Esophagus squamous epithelium (tissue), 5 donors: ENCODE measurements at places on chromosomes 4 and X. TPM values are rescaled to one million over a fixed set of nuclear protein-coding genes. Genes with fewer than 3 reads are reported as not detected.

NOX1 gene
- not detected for total RNA-seq

DNA sequence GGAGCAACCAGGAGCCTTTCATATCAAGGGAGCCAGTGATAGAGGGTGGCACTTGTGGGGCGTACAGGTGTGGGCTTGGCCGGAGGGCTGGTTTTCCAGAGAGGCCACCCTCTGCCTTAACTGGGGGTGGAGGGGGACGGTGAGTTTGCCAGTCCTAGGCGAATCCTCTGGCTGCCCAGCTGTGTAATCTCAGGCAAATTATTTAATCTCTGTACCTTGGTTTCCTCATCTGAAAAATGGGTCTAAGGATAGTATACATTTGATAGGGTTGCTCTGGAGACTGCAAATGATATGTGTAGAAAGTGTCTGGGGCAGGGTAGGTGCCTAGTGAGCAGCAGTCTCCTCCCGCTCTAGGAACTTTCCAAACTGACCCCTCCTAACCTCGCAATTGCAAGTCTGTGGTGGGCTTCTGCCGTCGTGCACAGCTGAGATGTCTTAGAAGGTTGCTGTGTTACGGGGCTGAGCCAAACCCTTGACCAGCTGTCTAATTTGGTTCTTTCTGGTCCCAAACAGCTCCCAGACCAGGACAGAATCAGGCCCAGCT is 3.8 kb upstream of the CXCR3 start:
- H3K4me3 ChIP-seq: no peak overlapping the region
- no peaks in the 10 kb centered on the region for H3K27me3 ChIP-seq
- no peaks in the 10 kb centered on the region for H3K4me1 ChIP-seq
- H3K27ac ChIP-seq: peak overlapping the region; percentile 70
- no peaks in the 10 kb centered on the region for H3K36me3 ChIP-seq

CENPVL3 gene
- total RNA-seq: not detected

DNA sequence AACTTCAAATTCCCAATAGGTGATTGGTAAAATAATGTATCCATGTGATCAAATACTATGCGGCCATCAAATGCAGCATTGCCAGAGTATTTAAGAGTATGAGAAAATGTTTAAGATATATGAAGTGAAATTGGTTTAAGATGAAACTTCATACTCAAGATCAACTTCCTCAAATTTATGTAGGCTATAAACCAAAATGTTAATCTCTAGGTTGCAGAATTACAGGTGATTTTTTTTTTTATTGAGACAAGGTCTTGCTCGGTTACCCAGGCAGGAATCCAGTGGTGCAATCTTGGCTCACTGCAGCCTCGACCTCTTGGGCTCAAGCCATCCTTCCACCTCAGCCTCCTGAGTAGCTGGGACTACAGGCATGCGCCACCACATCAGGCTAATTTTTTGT is 25.3 kb downstream of the ACSL4 start:
- H3K4me3 ChIP-seq: no peak overlapping the region
- no peaks in the 10 kb centered on the region for H3K36me3 ChIP-seq
- no peaks in the 10 kb centered on the region for H3K27me3 ChIP-seq
- DNase-seq: no peak
- peak overlapping the region; percentile 18 for H3K27ac ChIP-seq

DNA sequence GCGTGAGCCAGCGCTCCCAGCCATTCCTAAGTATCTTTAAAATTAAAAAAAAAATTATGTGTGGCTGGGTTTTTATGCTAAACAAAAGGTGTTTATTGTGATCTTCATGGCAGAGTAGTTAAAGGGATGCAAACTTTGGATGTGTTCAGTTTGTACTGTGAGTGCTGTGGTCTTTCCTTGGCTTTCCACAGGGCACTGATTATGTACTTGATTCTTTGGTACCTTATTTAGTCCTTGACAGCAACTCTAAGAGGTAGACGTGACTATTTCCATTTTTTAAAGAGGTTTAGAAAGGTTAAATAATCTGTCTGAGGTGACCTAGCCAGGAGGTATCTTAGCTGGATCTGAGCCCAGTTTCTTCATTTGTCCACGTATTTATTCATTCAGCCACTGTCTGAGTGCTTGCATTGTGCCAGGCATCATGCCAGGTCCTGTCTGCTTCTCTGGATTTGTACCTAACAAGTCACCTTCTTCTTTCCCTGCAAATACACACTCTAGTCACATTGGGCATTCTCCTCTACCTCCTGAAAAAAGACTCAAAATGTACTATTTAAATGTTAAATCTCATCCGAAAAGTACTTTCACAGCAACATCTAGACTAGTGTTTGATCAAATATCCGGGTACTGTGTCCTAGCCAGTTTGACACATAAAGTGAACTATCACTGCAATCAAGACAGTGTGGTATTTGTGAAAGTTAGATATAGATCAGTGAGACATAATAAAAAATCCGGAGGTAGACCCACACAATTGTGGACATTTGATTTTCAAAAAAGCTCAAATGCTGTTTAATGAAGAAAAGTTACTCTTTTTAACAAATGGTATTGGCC is 31.5 kb downstream of the WWC2 start:
- no peaks in the 10 kb centered on the region for H3K36me3 ChIP-seq
- no peaks in the 10 kb centered on the region for H3K4me1 ChIP-seq
- H3K4me3 ChIP-seq: no peak overlapping the region
- DNase-seq: no peak

HS3ST1 gene
- total RNA-seq: 4.8 TPM
